ENCODE measurements at places on chromosomes 11 and 22.

- no peak for DNase-seq
Measured at GRCh38 chr11:109422870-109423465, 978 bp downstream of the C11orf87 start.

GRCh38 chr11:119297938-119298337, 19.0 kb downstream of the MCAM start:
- no peak for DNase-seq

- no peak for DNase-seq
Measured at GRCh38 chr11:7292922-7293321, 41.2 kb downstream of the SYT9 start.

- peak; percentile 30 for DNase-seq
Measured at GRCh38 chr11:123235117-123235655, 40.1 kb upstream of the CLMP start.

DNA sequence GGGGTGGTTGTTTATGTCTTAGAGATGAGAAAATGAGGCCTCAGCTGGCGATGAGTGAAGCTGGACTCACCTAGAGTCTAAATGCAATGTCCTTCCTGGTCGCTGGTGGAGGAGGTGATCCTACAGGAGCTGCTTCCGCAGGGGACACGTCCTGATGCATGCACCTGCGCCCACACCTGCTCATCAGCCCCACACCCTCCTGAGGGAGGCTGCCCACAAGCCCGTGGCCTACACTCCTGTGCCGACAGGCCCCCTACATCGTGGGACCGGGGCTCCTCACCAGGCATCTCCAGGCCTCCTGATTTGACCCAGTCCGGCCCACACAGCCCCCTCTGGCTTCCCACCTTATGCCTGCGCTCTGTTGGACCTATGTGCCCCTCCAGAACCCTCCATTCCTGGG, 857.2 kb downstream of the TBC1D22A start:
- DNase-seq, result no peak

- no peak for DNase-seq
Measured at GRCh38 chr11:68481579-68482240, 21.2 kb downstream of the PPP6R3 start.

- no peak for DNase-seq
Measured at GRCh38 chr11:120749395-120749794, 237.8 kb downstream of the GRIK4 start.

DNA sequence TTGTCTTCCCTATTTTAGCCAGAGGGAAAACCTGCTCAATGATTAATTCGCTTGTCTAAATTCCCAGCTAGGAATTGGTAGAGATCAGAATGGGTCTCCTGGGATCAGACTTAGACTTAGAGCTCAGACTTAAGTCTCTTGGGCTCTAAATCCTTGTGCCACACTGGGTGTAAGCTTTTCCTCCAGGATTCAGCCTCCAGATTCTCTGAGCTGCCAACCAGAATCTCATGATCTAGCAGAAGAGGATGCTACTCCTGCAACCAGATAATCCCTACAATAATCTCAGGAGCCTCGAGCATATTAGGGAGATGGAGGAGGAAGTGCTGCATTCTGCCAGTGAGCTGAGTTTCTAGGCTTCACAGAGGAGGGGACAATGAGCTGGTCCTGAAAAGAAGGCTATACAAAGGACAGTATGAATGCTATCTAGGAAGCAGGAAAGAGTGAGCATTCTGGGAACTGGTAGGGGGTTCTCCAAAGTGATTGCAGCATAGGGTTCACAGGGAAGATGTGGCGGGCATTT, 211.6 kb upstream of the SESN3 start:
- no peak for DNase-seq

DNA sequence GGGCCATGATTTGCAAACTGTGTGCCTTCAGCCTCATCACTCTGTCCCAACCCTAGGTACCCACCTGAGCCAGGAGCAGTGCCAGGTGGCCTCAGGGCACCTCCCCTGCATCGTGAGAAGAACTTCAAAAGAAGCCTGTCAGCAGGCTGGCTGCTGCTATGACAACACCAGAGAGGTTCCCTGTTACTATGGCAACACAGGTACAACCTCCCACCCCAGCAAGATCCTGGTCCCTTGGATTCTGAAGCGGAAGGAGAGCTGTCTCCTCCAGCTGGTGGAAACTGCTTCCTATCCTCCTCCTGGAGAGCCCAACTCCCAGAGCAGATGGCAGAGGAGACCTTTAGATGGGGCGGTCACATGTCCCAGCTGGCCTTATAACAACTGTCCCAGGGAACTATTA, 2.9 kb downstream of the ZP1 start:
- no peak for DNase-seq

DNA sequence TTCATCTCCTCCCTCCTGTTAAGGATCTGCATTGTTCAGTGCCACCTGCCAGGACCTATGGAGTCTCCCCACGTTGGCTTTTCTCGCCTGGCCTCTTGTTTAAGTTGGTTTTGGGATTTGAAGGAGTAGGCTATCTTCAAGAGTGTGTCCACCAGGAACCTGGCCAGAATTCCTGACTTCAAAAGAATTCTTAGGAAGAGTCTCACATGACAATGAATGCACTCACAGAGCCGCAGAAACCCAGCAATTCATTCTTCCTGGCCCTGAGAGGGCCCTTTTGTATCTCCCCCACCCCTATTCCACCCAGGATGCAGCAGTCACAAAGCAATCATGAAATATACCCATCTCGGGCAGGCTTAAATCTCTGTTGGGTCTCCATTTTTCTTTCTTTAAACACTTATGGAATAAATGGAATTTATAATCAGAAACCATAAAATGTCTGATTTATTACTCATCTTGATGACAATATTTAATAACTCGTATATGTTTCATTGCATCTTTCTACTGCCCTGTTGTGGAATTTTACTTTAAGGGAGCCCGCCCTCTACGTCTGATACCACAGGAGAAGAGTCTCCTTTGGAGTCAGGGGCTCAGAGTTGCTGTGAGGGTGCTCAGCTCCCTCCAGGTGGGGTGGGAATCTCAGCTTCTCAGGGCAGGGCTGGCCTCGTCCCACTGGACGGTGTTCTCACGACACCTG, 507.0 kb downstream of the NTM start:
- DNase-seq, result no peak
